Fibroblast of villous mesenchyme (primary cell): ENCODE measurements at places on chromosomes 16 and 17. TPM values are rescaled to one million over a fixed set of nuclear protein-coding genes. Genes with fewer than 3 reads are reported as not detected.

Gene APPBP2
- total RNA-seq, result 42.8 and 69.1 TPM in 2 replicates

- no peak for DNase-seq
These were observed 18.0 kb downstream of the APOH start for GRCh38 chr17:66211047-66211810.

DNA sequence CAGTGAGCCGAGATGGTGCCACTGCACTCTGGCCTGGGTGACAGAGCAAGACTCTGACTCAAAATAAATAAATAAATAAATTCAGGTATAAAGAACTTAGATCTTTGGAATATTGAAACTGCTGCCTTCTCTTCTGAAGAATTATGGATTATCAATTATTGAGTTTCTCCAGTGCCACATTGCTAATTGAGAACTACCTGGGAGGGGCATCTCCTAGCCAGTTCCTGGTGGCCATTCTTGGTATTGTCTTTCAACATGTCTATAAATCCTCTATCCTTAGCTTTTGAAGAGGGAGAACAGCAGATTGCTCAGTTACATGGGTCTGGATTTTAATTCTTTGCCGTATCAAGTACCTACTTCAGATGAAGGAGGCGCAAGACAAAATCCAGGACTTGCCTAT lies 29.2 kb downstream of the CALCOCO2 start:
- no peak for DNase-seq

Gene MPP2
- total RNA-seq, result under 0.01 and 1.3 TPM in 2 replicates

- DNase-seq, result no peak
These were observed 1053.4 kb upstream of the RBFOX1 start for GRCh38 chr16:6279286-6279685.

GRCh38 chr16:86060381-86061317 lies 161.7 kb downstream of the IRF8 start:
- no peak for DNase-seq

- peak; percentile 40 for DNase-seq
These were observed 20.2 kb downstream of the AP2B1 start for GRCh38 chr17:35607239-35607847.

DNA sequence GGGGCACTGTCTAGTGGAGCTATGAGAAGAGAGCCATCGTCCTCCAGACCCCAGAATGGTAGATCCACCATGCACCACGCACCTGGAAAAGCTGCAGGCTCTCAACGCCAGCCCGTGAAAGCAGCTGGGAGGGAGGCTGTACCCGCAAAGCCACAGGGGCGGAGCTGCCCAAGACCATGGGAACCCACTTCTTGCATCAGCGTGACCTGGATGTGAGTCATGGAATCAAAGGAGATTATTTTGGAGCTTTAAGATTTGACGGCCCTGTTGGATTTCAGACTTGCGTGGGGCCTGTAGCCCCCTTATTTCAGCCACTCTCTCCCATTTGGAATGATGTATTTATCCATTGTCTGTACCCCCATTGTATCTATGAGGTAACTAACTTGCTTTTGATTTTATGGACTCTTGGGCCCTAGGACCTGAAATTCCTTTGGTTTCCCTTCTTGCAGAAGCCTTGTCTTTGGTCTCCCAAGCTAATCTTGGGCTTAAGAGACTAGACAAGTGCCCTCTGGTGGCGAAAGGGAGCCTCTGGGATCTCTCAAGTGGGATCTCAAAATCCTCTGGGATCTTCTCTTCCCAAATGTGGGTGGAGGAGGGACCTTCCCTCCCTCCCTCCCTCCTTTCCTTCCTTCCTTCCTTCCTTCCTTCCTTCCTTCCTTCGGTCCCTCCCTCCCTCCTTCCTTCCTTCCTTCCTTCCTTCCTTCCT lies 58.2 kb upstream of the HAPSTR1 start:
- peak; percentile 89 for DNase-seq

Gene RHBDL1
- total RNA-seq, result 1.3 and 1.9 TPM in 2 replicates

DNA sequence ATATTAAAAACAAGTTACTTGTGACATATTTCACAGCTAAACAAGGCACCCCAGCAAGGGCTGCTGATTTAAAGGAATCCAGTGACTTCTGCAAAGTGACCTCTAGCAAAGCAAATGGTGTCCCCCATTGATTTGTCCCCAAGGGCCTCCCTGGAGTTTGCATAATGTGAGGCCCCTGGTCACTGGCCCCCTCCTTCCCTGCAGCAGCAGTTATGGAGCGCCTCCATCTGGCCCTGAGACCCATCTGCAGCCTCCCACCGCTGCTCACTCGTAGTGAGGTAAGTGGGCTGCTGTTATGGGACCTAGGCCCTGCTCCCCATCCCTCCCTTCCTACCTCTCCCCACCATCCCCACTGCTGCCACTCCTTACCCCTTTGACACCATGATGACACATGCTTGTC lies 19.6 kb upstream of the EEF2K start:
- no peak for DNase-seq

Gene FBXW10
- total RNA-seq, result under 0.01 and 0.32 TPM in 2 replicates

GRCh38 chr16:21197112-21197511 lies 14.3 kb downstream of the ZP2 start:
- no peak for DNase-seq
